ENCODE measurements at places on chromosomes 16 and 17. TPM values are rescaled to one million over a fixed set of nuclear protein-coding genes. Genes with fewer than 3 reads are reported as not detected.

RNF222 gene
- not detected for total RNA-seq

ABCC11 gene
- total RNA-seq = 0.13 TPM

CCDC47 gene
- 23.8 TPM for total RNA-seq

MT2A gene
- total RNA-seq = 2,036 TPM

CDH3 gene
- 24.0 TPM for total RNA-seq

ERI2 gene
- 8.5 TPM for total RNA-seq

SPG7 gene
- 119 TPM for total RNA-seq

IL17C gene
- total RNA-seq = not detected

EMP2 gene
- 8.5 TPM for total RNA-seq

PRKCB gene
- total RNA-seq = not detected

REXO5 gene
- total RNA-seq = 4.9 TPM

GLYR1 gene
- 38.3 TPM for total RNA-seq

CDH1 gene
- 23.3 TPM for total RNA-seq

EIF4A3 gene
- 85.6 TPM for total RNA-seq

TMEM100 gene
- not detected for total RNA-seq

ZNF205 gene
- total RNA-seq = 15.8 TPM

MYL11 gene
- not detected for total RNA-seq

FOXC2 gene
- total RNA-seq = 30.0 TPM

SLC5A2 gene
- 0.63 TPM for total RNA-seq

LITAFD gene
- not detected for total RNA-seq

LRRC37A gene
- total RNA-seq = 1.5 TPM

NUDT7 gene
- total RNA-seq = 7.9 TPM

CES3 gene
- total RNA-seq = 0.38 TPM

WNT3 gene
- total RNA-seq = 1.1 TPM

DNAI2 gene
- total RNA-seq = not detected

KRTAP4-1 gene
- not detected for total RNA-seq

NOG gene
- total RNA-seq = 37.2 TPM

CRYBA1 gene
- total RNA-seq = not detected

MTHFSD gene
- 19.5 TPM for total RNA-seq

BTBD17 gene
- not detected for total RNA-seq

KRT32 gene
- total RNA-seq = not detected

C16orf96 gene
- under 0.01 TPM for total RNA-seq

BCL6B gene
- total RNA-seq = under 0.01 TPM

FBXW10 gene
- total RNA-seq = not detected

CRHR1 gene
- total RNA-seq = not detected

PLCG2 gene
- 1.3 TPM for total RNA-seq

BRICD5 gene
- total RNA-seq = 3.8 TPM

HNF1B gene
- 71.7 TPM for total RNA-seq

ATP2A1 gene
- total RNA-seq = 0.89 TPM

TLCD1 gene
- 9.6 TPM for total RNA-seq

PLLP gene
- total RNA-seq = 9.6 TPM

IGF2BP1 gene
- 13.0 TPM for total RNA-seq

MYO19 gene
- 95.5 TPM for total RNA-seq

LRRC75A gene
- total RNA-seq = 1.5 TPM

CA4 gene
- total RNA-seq = not detected

PRR15L gene
- not detected for total RNA-seq

Measured in mesangial cell (primary cell).